ENCODE measurements at places on chromosomes 11 and 22.

DNA sequence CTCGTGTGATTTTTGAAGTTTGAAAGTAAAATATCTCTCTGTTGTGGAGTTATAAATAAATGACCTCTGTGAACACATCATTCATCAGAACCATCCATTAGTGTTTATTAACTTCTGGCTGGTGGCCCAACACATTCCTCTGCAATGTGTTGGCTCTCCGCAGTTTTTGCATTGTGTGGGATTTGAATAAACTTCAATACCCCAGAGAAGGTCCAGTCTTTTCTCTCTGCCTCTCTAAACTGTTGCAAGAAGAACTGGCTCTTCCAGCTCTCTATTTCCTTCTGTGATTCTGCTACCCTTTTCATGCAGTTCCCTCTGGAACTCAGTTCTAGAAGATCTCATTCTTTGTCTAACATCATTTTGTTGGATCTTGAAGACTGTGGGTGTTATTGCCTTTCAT is 125.0 kb upstream of the ARHGAP42 start:
- DNase-seq, result no peak

DNA sequence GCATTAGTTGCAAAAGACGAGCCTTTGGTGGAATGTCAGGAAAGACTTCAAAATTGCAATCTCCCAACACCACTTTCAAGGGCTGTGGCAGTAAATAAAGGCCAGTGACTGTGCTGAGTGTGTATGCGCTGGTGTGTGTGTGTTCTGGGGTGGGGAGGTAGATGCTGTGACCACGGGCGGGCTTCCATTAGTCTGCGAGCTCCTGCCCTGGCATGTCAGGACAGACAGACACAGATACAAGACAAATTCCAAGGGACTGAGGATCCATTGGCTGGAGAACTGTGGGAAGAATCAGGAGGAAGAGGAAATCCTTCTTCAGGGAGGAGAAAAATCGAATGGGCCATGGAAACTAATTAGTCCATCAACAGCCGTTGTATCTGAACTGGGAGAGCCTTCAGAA is 83.6 kb downstream of the FEZ1 start:
- DNase-seq, result no peak

DNA sequence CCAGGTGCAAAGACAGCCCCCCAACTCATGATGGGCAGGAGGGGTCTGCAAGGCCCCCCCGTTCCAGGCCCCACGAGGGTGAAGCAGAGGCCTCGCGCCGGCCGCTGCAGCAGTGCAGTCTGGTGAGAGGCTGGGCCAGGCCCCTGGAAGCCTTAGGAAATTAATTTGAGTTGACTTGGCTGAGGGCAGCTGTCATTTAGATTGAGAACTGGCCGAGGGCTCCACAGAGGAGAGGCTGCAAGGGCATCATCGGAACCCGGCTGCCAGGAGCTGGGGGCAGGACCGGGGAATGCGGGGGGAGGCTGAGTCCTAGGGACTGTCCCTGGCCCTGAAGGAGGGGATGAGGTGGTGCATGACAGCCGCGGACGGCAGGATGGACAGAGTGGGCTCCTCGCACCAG is 39.9 kb downstream of the MN1 start:
- no peak for DNase-seq

DNA sequence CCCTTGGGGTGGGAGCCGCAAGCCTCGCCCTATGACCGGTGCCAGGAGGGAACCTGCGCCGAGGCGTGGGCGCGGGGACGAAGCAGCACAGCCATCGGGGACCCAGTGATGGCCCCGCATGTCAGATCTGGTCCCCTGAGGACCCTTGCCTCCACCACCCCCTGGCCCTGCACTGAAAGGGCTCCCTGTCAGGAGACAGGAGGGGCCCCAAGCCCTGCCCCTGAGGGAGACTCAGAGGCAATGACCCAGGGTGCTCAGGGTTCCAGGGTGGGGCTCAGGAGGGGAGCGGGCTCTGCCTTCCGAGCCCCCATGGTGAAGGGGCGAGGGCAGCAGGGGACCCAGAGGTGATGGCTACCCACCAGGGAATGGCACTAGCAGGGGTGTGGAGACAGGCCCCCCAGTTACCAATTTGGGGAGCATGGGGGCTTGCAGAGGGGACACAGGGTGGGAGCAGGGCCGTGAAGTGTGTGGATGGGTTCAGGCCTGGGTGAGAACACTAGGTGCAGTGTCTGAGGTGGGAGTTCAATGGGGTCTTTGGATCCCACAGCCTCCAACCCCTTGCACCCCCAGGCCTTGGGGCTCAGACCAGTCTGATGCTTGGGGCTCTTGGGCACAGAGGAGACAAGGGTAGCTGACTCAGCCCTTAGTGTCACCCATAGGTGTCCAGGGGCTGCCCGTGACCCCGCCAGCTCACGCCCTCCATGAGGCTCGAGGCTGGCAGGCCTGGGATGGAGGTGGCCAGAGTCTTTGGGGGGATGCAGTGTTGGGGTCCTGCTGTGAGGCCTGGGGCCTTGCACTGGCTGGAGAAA is 499 bp downstream of the LRRC56 start:
- DNase-seq, result no peak

GRCh38 chr11:12224537-12224893 is 114.1 kb downstream of the MICAL2 start:
- no peak for DNase-seq

GRCh38 chr11:65216830-65217229 is 35.1 kb downstream of the CAPN1 start:
- DNase-seq, result no peak

DNA sequence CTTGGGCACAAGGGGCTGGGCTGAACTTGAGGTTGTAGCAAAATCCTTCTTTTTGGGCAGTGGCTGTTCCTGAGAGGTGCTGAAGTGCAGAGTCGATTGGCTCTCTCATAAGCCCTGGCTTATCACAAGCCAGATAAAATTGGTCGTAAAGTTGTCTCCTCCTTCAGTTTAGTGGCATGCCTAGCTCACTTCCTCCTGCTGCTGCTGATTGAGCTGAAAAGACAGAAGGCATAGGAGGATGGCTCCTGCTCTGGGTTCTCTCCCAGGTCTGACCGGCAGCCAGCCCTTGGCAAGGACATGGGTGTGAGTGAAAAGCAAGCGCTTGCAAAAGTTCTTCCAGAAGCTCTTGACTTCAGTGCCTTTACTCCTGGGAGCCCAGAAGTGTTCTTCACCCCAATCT is 83.9 kb downstream of the LDLRAD3 start:
- no peak for DNase-seq

GRCh38 chr11:17252704-17253103 is 23.8 kb upstream of the NUCB2 start:
- DNase-seq, result no peak

GRCh38 chr11:10866893-10867331 is 9.1 kb upstream of the ZBED5 start:
- no peak for DNase-seq

GRCh38 chr11:107708792-107709191 is 3.1 kb downstream of the SLN start:
- DNase-seq, result no peak

- no peak for DNase-seq
Observed at GRCh38 chr11:44637487-44637886, 72.0 kb downstream of the CD82 start.

DNA sequence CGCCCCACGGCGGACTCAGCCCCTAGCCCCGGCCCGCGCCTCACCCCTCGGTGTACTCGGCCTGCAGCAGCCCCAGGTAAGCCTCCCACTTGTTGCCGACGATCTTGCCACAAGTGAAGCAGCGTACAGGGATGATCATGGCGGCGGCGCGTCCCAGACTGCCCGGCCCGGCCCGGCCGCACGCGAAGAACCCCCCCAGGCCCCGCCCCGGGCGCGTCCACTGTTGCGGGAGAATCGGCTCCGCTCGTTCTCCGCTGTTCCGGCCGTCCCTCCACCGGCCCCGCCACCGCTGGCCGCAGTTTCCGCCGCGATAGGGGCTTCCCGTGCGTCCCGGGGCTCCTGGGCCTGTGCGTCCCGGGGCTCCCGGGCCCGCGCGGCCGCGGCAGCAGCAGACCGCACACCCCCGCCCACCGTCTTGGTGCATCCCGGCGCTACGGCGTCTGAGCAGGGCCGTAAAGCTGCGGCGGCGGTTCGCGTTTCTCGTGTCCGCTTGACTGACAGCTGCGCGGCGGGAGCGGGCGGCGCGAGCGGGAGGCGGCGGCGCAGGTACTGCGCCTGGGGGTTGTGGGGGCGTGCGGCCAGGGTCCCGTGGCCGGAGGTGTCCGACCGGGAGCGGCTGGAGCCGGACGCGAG is at the start of the genes POLR2L and TSPAN4:
Gene POLR2L (minus strand): TSS at position 160 of the 633 bp plus-strand sequence. CDS start 21 bp downstream, at position 139.
Gene TSPAN4 (plus strand): TSS at position 483 of the 633 bp plus-strand sequence. CDS start 7,453 bp downstream, outside the sequence.
- DNase-seq, result no peak

GRCh38 chr11:4643682-4644081 is at the start of gene OR51E1:
OR51E1 (plus strand) TSS chr11:4643982; CDS start chr11:4652527, 8,545 bp downstream.
- DNase-seq, result no peak

- DNase-seq, result no peak
Observed at GRCh38 chr22:45866646-45867117, 110.3 kb downstream of the WNT7B start.

DNA sequence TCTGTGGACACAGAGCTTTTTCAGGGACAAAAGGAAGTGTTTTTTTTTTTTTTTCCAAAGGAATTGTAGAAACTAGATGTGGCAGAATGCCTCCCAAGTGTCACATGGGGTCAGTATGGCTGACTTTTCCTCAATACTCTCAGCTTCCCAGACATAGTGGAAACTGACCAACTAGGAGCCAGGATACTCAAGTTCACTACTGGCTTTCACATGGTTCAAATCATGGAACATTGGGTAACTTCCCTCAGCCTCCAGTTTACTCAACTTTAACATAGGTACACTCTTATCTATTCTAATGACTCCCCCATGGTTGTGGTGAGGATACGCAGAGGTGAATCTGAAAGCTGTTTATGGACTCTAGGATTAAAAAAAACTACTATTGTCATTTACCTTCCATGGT is 1.4 kb downstream of the SLC5A1 start:
- no peak for DNase-seq

DNA sequence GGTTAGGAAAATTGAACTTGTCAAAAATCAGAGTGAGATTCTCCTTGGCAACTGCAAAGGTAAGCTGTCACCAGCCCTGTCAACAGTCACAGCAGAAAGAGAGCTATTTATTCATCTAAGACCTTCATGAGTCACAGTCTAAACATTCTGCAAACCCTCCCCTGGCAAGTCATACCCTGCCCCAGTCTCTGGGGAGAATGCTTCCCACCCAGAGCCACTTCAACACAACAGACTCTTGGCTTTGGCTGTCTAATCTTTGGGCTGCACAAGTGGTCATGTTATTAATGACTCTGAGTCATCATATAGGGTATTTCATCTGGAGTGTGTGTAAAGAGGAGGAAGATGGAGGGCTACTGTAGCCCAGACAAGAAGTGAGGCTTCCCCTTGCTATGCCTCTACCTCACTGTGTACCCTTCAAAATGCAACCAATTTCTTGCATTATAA is 153.4 kb downstream of the CCDC34 start:
- DNase-seq, result no peak

DNA sequence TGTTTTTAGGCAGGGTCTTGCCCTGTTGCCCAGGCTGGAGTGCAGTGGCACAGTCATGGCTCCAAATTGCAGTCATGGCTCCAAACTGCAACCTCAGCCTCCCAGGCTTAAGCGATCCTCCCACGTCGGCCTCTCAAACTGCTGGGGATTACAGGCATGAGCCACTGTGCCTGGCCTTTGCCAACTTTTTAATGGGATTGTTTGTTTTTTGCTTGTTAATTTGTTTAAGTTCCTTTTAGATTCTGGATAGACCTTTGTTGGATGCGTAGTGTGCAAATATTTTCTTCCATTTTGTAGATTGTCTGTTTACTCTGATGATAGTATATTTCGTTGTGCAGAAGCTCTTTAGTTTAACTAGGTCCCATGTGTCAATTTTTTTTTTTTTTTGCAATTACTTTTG is 10.0 kb upstream of the SCGB1D1 start:
- DNase-seq, result no peak

All from SHP77 treated with DMSO at 0.1 percent for 48 hours (cell line).